ENCODE measurements at places on chromosomes 1 and 21. TPM values are rescaled to one million over a fixed set of nuclear protein-coding genes. Genes with fewer than 3 reads are reported as not detected.
A peak's percentile ranks its signal among the peaks of the same experiment; 100 is the strongest.

- no peaks in the 10 kb centered on the region for H3K36me3 ChIP-seq
- H3K27ac ChIP-seq, result no peak overlapping the region
- no peak overlapping the region for H3K4me3 ChIP-seq
- H3K27me3 ChIP-seq, result no peaks in the 10 kb centered on the region
- no peaks in the 10 kb centered on the region for H3K4me1 ChIP-seq
These were observed 39.7 kb upstream of the MAP10 start for GRCh38 chr1:232765542-232765941.

GPR3 gene
- total RNA-seq, result 0.60 TPM

SPRR2E gene
- not detected for total RNA-seq

GRCh38 chr1:145990249-145990855, 6.0 kb downstream of the TXNIP start:
- H3K27me3 ChIP-seq, result no peaks in the 10 kb centered on the region
- H3K4me3 ChIP-seq, result no peak overlapping the region
- peaks cover 30% of the 10 kb centered on the region for H3K4me1 ChIP-seq
- DNase-seq, result no peak
- H3K27ac ChIP-seq, result no peak overlapping the region

DNA sequence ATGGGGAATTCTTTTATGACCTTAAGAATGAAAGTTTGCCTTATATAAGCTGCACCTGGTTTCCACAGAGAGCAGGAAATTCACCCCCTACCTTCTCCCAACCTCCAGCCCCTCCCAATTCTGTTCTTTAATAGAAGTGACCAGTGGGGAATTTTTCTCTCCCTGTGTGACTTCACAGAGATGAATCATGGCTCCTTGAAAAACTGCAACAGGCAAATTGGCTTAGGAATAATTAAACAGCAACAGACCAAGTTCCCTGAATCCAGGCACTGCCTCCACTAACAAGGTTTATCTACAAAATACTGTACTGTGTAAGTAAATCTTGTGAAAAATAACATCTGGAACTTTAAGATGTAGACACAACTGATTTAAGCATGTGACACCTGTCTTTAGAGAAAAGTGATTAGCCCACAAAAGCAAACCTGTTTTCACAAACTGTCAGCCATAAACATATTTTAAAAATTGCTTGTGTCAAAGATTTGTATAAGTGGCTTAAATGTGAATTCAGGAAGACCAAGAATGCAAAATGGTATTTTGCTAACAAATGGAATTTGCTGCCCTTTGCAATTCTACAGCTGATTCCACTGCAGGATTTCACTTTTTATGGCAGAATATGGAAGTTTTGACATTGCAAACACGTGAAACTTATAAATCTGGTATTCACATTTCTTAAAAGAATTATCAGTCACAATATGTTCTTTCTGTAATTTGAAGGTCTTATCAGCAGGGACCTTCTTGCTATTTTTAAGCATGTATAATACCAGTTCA, 54.0 kb downstream of the ALG14 start:
- H3K4me3 ChIP-seq, result no peak overlapping the region
- H3K36me3 ChIP-seq, result no peaks in the 10 kb centered on the region
- H3K4me1 ChIP-seq, result no peaks in the 10 kb centered on the region
- H3K27me3 ChIP-seq, result no peaks in the 10 kb centered on the region
- no peak for DNase-seq

SLAMF7 gene
- total RNA-seq, result 191 TPM

DNA sequence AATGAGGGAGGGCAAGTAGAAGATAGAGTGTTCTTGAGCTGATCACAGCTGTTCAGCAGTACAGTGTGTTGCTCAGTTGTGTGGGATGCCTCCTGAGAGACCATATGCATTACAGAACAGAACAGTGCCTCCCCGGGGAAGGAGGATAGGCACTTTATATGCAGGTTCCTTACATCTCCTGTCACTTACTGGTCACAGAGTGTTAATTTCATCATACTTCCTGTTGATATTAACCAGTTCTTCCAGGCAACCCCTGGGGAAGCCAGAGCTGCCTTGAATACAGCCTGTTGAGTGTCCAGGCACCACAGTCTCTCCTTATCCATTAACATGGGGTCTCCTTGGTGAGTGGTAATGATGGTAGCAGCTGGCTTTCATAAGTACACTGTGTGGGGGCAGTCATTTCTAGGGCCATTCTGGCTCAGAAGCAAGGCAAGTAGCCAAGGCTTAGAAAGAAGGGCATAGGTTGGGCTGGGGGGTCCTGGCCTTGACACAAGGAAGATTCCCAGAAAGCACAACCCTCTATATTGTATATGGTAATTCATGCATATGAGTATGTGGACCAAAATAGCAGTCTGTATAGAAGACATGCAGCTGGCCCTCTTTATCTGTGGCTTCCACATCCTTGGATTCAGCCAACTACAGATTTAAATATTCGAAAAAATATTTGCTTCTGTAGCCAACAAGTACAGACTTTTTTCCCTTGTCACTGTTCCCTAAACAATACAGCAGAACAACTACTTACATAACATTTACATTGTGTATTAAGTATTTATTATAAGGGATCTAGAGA, 142.4 kb downstream of the ZP4 start:
- no peaks in the 10 kb centered on the region for H3K4me1 ChIP-seq
- no peak overlapping the region for H3K4me3 ChIP-seq
- no peaks in the 10 kb centered on the region for H3K36me3 ChIP-seq
- no peaks in the 10 kb centered on the region for H3K27me3 ChIP-seq
- H3K27ac ChIP-seq, result no peak overlapping the region
- DNase-seq, result no peak

HES4 gene
- 35.5 TPM for total RNA-seq

TNFRSF18 gene
- total RNA-seq, result 81.9 TPM

DNA sequence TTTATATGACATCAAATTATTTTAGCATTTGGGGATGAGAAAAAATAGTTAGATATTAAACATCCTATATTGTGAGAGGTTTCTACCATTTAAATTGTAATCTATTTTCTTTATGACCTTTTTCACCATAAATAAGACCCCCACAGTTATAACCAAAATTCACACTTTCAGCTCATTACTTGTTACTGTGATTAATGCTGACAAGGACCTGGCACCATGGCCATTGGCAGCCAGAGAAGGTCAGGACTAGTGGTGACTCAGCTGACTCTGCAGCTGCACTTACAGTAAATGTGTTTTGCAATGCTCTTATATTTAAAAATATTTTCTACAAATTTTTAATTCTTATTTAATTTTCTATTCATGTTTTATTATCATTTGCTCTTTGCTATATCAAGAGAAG, 133.3 kb upstream of the C1orf105 start:
- no peaks in the 10 kb centered on the region for H3K27me3 ChIP-seq
- DNase-seq, result no peak
- no peaks in the 10 kb centered on the region for H3K36me3 ChIP-seq
- no peak overlapping the region for H3K4me3 ChIP-seq
- no peaks in the 10 kb centered on the region for H3K4me1 ChIP-seq
- no peak overlapping the region for H3K27ac ChIP-seq

DNA sequence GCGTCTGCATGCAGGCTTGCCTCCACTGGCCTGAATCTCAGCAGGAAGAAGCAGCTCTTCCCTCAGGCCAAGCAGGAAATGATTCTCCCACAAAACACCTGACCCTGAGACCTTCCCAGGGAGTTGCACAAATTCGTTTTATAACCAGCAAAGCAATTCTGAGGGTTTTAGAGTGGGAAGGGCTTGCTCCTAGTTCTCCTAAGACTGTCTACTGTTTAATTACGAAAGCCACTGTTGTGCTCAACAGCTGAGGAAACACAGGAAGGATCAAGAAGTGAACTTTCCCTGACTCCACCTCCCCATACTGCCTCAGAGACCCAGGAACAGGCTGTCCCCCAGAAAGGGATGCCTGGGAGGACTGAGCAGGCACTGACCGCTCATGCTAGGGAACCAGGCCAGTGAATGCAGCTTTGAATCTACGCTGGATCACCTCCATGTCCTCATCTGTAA, 37.0 kb upstream of the PUM1 start:
- no peaks in the 10 kb centered on the region for H3K27me3 ChIP-seq
- H3K4me3 ChIP-seq, result no peak overlapping the region
- no peak overlapping the region for H3K27ac ChIP-seq
- no peaks in the 10 kb centered on the region for H3K4me1 ChIP-seq
- no peaks in the 10 kb centered on the region for H3K36me3 ChIP-seq

GRCh38 chr21:36728371-36729111, 29.6 kb downstream of the SIM2 start:
- H3K4me3 ChIP-seq, result no peak overlapping the region
- no peak for DNase-seq
- no peak overlapping the region for H3K27ac ChIP-seq
- H3K36me3 ChIP-seq, result no peaks in the 10 kb centered on the region

- no peaks in the 10 kb centered on the region for H3K27me3 ChIP-seq
- no peak for DNase-seq
- no peaks in the 10 kb centered on the region for H3K4me1 ChIP-seq
- no peak overlapping the region for H3K4me3 ChIP-seq
- H3K27ac ChIP-seq, result no peak overlapping the region
These were observed 29.4 kb downstream of the KCNK2 start for GRCh38 chr1:215111916-215112315.

GRCh38 chr1:206804156-206804737, 32.0 kb upstream of the IL10 start:
- peak; percentile 27 for DNase-seq
- H3K27ac ChIP-seq, result peak overlapping the region; percentile 61
- H3K4me1 ChIP-seq, result peaks cover 18% of the 10 kb centered on the region
